Kidney tubule cell (primary cell): ENCODE measurements at places on chromosomes 6 and 20.

DNA sequence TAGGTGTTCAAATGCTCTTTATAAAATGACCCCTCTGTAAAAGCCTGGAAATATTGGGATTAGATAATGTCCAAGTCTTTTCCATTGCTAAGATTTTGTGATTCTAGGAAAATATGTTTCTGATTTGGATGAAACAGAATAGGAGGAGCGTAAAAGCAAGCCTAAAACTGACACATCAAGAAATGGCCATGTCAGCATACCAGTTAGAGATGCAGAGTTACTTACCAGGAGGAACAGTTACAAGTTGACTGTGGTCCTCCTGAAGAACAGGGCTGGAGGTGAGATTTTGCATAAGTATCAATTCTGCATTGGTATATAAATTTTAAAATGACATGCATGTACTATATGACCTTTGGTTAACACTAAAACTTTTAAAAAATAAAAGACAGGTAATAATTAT, 35.3 kb downstream of the EYA2 start:
- no peak for DNase-seq

- DNase-seq = no peak
Observed at GRCh38 chr6:137119196-137120104, 54.0 kb downstream of the IL22RA2 start.

DNA sequence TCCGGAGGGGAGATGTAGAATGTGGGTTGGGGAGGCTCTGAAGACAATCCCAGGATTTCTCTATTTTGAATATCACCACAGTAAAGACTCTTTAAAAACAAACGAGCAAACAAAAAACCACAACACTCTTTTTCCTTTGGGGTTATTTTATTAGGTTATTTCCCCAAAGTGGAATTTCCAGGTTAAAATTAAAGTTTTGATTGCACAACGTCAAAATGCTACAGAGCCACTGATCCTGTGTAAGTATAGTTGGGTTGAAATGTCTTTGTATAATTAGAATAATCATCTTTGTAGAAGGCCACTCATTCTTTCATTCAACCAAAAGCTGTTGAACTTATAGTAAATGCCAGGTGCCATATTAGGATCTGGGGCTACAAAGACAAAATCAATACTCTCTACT, 19.6 kb upstream of the PIM1 start:
- DNase-seq = no peak

GRCh38 chr20:29079769-29080690, 2177.4 kb upstream of the DEFB115 start:
- DNase-seq = no peak

DNA sequence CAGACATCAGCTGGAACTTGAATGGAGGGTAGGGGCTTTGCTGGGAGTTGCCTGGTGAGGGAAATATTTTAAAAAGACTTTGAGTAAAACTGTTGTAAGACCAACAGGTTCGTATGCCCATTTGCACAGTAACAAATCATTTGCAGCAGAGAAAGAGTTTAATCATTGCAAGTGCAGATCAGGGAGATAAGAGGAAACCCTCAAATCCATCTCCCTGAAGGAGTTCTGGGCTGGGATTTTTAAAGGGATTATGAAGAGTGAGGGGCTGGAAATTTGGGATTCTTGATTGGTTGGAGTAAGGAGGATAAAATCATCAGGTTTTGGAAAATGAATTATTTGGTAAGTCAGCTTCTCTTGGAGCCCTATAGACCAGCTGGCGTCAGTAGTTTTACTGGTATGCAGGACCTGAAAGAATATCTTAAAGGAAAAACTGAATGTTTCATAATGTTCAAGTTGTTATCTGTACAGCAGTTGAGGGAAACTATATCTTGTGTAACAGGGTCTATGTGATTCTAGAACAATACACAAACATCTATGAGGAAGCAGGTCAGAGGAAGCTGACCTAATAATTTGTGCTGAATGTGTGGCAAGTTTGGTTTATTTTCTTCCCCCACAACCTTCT, 295.5 kb downstream of the PLCB1 start:
- no peak for DNase-seq

DNA sequence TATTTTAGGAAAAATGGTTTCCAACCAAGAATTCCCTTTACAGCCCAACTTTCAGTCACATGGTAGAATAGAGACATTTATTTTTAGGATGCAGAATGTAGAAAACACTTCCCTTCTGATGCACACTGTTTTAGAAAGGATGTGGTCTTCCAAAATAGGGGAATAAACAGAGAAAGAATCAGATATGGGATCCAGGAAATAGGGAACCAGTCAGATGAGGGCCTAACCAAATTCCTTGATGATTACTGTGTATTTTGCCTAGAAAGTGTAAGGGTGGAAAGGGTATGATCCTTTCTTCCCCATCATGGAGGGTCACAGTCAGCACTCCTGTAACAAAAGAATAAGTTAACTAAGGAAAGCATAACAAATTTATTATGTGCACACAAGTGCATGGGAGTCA, 27.4 kb downstream of the SLX4IP start:
- DNase-seq = no peak

DNA sequence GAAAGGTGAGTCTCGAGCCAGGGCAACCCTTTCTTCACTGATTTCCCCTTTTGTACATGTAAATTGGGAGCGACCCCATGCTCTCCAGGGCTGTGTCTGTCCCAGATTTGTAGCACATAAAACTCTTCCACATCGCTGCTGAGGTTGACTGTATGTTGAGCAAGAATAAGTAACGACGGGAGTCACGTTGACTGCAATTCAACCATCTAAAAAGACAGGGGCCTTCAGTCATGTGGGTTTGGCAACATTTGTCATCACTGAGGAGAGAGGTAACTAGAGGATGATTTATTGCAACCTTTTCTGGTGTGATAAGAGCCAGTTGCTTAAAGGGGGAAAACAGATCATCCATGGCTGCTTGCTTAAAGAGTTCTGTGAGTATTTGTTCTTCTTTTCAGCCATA, 159.4 kb upstream of the SULF2 start:
- DNase-seq = no peak

DNA sequence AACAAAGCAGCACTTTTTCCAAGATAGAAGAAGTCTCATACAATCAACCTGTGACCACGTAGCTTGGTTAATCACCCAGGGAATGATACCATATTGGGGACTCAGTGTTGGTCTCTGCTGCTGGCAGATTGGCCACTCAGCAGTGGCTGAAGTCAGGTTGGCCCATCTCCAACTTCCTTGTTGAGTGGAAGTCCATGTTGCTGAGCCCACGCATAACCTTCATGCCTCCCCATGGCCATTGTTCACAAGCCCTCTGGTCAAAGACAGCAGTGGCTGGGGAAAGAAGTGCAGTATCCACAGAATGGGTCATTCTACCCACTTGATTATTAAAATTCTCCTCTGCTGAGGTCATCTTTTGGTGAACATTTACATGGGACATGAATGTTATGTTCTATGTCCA, 38.5 kb downstream of the PKIB start:
- DNase-seq = peak; percentile 73

DNA sequence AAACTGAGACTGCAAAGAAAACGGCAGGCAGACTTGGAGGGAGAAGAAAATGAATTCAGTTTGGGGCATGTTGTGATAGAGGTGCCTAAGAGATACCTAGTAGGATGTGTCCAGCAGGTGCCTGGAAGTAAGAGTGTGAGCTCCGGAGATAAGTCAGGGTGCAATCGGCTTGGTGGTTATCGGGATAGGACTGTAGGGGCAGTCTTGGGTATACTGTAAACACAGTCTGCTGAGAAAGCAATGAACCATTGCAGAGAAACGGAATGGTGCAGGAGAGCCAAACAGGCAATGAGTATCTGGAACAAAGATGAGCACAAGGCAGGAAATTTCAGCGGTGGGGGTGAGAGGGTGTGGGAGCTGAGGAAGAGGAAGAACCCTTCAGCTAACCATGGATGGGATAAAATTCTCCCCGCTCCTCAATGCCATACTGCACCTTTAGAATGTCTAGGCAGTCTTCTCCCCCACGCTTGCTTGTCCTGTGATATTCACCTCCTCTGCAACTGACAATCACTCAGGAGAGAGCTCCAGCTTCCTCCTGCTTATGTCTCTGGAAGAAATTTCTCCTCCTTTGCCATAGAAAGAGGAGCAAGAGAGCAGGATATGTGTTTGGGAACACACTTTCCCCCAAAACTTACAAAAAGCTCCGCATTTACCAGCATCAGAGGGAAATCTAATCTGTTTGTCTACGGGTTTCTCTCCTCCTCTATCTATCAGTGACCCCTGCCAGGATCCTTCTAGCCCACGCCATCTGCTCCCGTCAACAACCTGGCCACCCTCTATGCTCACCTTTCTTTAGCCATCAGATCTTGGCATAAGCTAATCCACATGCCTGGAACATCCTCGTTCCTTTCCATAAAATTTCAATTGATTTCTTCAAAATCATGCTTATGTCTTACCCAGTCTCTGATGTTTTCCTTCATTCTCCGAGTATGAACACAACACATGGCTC, 381.7 kb upstream of the JARID2 start:
- peak; percentile 43 for DNase-seq

DNA sequence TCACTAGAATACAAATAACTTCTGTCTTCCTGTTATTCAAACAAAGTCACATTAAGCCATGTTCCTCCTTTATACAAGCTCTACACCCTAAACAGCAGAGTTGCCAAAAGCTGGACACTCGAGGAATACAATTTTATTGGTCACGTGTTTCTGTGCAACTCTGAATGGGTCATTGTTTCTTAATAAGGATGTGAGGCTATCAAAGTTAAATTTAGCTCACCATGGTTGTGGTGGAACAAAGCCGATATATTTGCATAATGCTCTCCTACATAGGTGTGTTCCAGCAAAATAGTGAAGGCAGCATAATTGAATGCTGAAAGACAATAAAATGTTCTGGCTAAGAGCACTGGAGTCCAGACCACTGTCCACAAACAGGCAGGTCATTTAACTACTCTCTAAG, 36.9 kb upstream of the CD2AP start:
- DNase-seq = no peak

DNA sequence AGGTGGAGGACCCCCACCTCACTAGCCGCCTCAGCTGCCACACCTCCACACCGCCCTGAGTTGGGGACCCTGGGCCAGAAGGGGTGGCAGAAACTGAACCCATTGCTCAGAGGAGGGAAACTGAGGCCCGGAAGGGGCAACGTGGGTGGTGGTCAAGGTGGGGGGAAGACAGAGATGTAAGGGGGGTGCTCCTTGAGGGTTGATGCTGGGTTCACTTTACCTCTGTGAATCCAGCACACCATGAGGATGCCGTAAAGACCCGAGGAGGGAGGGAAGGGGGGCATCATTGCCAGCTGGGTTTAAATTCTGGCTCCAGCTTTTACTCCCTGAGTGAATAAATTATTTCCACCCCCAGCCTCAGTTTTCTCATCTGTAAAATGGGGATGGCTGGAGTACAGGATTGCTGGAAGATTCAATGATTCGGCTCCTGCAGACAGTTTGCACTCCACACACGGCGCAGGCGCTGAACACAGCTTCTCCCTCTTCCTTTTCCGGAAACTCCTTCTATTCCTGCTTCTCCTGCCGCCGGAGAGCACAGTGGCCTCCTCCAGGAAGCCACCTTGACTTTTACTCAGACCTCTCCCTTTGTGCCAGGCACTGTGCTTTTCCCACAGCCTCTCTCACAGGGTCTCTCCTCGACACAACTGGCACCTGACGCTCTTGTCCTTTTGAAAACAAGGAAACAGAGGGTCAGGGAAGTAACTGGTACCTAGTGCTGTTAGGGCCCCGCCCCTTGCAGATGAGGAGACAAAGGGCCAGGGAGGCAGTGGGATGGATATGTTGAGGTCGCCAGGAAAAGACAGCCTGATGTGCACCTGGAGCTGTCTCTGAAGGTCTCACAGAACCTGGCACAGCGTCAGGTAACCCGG, 59.4 kb downstream of the UBE2V1 start:
- no peak for DNase-seq

DNA sequence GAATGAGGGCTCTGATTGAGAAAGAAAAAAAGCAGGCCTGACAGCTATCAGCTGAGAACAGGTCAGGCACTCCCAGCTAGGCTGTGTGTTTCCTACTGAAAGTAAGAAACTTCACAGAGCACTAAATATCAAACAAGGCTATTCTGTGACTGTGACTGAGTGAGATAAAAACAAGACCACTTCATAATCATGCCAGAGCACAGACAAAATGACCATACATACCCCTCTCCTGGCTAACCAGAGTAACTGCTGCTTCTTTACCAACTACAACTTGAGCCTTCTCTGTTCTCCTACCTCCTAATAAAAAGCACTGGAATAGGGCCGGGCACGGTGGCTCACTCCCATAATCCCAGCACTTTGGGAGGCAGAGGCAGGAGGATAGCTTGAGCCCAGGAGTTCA, 6.8 kb upstream of the BTN1A1 start:
- DNase-seq = no peak

GRCh38 chr6:32666420-32667300, at the start of gene HLA-DQB1:
HLA-DQB1 (minus strand) TSS chr6:32666657; CDS start chr6:32666607, 50 bp downstream.
- peak; percentile 75 for DNase-seq

DNA sequence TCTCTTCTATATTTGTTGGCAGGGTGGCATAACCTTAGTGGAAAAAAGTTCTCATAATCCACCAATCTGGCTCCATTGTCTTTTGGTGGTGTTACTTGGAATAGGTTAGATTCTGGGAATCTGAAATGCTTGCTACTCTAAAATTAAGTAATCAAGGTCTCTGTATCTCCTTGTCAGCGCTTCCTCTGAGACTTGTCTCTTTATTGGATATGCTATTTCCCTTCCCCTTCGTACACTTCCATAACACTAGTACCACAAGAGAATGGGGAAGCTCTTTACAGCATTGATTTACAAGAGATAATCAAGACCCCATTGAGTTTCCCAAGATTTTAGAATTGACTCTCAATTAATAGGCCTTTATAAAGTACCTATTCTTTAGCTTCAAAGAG, 280.2 kb downstream of the ADGB start:
- DNase-seq = no peak

DNA sequence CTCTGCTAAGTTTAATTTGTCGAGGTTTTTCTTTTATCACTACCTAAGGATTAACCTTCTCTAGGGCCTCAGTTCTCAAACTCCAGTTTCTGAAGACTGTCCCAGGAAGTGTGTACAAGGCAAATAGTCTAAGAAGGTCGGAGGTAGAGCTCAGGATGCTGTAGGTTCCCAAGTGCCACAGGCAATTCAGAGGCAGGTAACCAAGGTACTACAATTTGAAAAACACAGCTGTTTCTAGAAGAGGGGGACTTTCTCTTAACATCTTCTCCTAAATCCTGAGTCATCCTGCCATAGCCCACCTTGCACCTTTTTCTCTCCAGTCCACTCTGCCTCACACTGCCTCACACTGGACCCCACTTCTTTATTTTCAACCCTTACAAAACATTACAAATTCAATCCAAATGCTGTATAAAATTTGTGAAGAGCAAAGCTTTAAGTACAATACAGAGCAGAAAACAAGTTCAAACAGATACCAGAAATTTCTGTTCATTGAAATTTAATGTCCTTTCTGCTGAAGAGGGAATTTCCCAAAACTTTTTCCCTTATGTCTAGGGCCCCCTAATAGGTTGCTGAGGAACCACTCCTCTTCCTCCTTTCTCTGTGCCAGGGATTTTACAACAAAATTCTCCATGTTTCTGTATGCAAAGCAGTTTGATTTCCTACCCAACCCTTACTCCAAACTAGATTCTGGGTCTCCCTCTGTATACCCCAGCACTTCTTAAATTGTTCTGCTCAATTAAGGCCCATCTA, 43.0 kb downstream of the FRK start:
- DNase-seq = no peak
